Heart left ventricle (tissue), 16 donors: ENCODE measurements at places on chromosomes 16 and 17.

- no peak for DNase-seq
These were observed 5.1 kb upstream of the GNA13 start for GRCh38 chr17:65061646-65062045.

DNA sequence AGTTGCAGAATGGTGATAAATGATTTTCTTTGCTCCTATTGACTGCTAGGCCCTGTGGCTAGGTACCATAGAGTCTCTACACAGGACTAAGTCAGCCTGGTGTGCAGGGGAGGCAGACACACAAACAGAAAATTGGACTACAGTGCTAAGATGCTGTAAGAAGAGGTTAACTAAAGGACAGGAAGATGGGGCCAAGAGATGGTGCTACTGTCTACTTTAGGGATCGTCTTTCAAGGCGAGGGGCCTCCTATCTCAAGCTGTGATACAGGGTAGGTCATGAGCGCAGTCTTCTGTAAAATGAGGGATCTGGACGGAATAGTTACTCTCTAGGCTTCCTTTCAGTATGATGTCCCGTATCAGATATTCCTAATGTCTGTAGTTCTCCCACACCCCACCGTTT, 817 bp downstream of the NME1 start:
- DNase-seq: no peak

DNA sequence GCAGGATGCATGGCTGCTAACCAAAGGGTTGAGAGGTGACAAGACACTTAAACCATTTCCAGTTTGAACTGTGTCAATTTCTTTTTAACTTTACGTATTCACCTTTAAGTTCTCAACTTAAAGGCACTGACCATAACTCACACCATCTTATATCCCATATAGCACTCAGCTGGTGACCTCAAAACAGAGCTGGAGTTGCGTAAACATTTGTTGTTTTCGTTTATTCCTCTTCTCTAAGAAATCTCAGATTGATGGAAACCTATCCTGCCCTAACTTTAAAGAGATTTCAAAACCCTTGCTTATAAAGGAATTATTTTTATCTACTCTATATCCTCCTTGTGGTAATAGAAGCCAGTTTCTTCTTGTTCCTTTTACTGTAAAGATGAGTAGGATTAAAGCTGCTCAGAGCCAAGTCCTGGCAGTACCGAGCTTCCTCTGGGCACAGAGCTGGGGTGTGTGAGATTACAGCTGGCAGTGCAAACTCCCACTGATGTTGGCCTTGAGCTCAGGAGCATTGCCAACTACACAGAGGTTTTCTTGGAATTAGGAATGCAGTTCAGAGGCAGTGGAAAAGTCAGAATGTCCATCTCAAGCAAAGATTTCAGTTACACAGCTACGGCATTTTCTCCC, 1.3 kb downstream of the KCTD2 start:
- peak; percentile 59 for DNase-seq

DNA sequence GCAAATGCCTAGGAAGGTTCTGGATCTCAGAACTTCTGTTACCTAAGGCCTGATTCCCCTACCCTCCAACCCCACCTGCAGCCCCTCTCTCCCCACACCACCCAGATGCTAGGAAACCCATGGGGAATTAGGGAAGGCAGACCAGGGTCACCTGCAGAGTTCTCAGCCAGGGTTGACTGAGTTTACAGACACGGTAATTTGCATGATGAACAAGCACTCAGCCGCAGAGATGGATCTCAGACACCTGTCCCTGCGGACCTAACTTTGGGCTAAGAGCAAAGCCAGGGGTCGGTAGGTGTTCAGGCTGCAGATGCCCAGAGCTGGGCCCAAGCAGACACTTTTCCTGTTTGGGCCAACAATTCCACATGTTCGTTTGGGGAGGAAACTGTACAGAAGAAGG, 2.9 kb downstream of the ABI3 start:
- no peak for DNase-seq

DNA sequence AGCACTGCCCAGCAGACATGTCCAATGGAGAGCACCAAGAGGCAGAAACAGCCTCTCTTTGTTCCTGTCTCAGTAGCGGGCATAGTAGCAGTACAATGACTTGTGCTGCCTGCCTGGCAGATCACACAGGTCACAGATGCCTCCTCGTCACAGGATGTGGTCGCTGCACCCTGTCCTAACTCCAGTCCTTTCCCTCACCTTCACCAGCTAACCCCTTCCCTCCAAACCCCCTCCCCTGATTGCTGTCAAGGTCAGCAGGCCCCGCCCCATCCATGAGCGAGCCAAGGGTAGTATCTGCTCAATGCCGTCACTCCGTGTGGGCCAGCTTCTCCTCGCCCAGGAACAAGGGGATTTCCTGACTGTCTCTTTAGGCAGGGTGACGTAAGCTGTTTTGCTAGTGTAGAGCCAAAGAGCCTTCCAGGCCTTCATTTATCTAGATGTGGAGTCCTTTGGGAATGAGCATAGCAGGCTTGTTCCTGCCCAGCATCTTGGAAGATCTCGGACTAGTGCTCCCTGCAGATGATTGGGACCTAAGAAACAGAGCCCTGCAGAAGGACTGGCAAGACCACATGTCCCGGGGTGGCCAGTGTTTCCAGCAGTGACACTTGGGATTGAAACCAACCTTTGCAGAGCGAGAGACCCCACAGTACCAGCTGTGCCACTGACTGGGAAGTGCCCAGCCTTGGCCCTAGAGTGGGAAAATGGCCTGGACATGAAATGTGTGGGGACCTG, 75.9 kb upstream of the TNRC6C start:
- peak; percentile 77 for DNase-seq

DNA sequence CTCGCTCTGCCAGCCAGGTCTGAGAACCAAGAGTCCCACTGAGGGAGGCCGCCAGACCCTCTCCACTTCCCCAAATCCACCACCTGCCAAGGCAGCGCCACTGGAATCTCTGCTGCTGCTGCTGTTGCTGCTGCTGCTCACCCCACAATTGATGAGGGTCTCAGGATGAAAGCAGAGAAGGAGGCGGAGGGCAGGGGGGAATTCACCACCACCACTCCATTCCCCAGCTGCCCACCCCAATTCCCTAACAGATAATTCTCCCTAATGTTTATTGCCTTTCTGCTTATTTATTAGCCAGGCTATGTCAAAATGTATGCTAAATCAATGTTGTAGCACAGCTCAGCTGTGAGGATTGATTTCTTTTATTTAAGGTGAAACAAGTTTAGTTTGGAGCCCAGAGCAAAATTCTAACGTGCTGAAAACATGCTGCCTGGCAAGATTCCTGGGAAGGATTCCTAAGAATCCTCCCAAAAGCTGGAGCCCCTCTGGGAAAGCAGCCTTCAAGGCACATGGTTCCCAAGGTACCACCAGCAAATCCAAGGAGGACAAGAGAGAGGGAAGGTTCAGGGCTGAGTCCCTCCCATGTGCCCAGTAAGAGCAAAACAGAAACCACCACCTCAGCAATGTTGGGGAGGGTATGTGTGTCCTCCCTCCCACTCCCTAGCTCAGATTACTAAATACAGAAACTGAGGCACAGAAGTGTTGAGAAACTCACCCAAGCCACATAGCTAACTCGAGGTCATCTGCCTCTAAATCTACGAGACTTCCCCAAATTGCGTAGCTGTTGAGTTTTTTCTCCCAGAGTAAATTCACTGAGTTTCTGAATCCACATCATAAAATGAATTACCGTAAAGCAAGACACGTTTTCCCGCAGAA, 12.2 kb upstream of the CDH5 start:
- DNase-seq: no peak

DNA sequence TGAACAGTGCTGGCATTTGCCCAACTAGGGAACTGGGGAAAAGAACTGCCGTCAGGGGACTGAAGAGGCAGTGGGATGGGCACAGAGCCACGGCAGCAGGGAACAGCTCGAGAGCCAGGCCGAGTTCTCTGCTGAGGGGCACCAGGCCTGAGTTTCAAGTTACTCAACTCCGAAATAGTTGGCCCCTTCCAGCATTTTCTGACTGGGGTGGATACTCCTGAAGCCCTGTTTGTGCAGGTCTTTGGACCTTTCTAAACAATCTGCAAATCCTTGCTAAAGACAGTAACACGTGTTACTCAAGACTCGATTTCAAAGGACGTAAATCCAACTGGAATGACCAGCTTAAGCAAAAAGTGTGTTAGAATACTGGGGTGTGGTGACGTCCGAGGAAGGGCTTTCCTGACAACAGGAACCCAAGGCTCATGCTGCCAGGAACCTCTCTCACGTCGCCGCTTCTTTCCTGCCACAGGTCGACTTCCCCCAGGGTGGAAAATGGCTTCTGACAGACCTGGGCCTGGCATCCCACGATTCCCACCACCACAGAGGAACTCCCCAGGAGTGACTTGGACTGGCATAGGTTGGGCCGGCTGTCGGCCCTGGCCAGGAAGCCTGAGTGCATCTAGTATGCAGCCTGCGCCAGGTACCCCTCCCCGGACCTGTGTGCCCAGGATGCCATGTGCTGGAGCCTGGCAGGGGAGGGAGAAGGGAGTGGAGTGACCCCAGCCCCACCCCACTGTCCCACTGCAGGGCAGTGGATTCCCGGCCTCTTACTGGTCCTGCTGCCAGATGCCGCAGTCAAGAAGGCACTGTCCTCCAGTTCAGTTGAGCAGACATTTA, 71.9 kb downstream of the N4BP1 start:
- peak; percentile 65 for DNase-seq

- DNase-seq: peak; percentile 68
These were observed 8.2 kb upstream of the CIITA start for GRCh38 chr16:10868596-10869469.

DNA sequence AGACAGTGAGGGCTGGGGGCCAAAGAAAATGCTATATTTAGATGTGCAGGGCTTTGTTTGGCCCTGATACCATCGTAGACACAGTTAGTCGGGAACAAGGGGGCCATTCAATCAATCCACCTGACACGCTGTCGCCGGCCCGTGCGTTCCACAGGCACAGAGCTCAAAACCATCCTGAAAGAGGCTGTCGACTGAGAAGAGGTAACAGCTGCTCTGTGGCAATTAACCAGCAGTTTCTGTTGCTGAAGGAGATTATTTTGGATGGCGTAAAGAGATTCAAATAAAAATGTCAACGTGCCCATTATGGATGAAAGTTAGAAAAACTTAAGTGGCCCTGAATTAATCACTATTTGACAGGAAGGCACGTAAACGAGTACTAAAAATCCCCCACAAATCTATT, 276.2 kb upstream of the IRX5 start:
- DNase-seq: no peak

DNA sequence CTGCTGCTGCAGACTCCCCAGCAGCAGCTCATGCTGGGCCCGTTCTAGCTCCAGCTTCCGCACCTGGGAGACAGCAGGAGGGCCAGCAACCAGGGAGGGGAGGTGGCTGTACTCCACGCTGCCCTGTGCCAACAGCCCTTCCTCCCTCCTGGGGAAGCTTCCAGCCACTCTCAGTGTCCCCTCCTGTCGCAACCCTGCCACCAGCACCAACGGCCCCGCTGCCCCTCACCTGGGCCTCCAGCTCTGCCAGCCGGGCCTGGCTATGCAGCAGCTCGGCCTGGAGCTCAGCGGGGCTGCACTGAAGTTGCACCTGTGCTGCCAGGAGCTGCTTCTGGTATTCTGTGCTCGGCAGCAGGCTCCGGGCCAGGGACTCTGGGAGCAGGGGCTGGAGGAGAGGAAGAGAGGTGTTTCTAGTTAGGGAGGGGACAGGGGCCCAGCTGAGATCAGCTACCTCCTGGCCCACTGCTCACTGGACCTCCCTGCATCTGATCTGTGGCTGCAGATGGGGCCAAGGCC, 15.4 kb upstream of the MRPL38 start:
- no peak for DNase-seq

- peak; percentile 82 for DNase-seq
These were observed 655 bp downstream of the HIRIP3 start for GRCh38 chr16:29994600-29995323.

DNA sequence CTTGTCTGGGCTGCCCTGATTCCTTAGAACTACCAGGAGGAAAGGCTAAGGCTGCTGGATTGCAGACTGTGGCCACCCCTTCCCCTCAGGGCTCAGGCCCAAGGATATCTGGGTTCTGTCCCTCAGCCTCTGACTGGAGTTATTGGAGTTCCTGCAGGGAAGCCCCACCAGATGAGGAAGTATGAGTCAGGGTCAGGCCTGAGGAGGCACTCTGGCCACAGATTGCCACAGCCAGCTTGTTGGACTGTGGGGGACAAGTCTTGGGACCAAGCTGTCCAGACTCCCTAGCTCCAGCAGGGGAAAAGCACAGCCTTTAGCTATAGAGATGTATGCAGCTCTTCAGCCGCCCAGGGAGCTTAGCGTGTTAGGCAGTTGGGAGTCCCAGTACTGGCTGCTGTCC, 381.9 kb upstream of the TOM1L1 start:
- no peak for DNase-seq

GRCh38 chr17:34997355-34997862, 17.1 kb downstream of the LIG3 start:
- peak; percentile 58 for DNase-seq

DNA sequence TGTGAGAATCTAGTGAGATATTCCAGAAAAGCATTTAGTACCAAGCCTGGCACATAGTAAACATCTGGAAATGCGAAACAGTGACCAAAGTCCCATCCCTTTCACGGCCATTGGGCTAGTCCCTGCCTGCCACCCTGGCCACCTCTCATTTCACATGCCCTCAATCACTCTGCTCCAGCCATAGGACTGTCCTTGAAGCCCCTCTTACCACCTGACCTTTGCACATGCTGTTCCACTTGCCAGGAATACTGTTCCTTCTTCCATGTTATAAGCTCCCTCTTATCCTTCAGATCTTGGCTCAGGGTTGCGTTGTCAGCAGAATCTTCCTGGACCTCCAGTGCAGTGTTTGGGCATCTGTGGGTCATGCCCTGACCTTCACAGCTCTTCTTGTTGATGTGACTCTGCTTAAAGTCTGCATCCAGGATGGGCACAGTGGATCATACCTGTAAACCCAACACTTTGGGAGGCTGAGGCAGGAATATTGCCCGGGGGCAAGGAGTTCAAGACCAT, 2.1 kb downstream of the MYO15A start:
- no peak for DNase-seq

GRCh38 chr17:50884439-50885311, 18.5 kb upstream of the TOB1 start:
- DNase-seq: no peak

DNA sequence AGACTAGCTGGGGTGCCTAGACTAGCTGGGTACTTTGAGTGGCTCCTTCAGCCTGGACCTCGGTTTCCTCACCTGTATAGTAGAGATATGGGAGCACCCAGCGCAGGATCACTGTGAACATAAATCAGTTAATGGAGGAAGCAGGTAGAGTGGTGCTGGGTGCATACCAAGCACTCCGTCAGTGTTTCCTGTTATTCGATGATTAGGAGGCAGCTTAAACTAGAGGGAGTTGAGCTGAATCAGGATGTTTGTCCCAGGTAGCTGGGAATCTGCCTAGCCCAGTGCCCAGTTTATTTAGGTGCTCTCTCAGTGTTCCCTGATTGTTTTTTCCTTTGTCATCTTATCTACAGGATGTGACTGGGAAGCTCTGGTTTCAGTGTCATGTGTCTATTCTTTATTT, 8.4 kb upstream of the TMEM235 start:
- no peak for DNase-seq

GRCh38 chr16:29820271-29820701, at the start of gene MVP:
MVP (plus strand) TSS chr16:29820462; CDS start chr16:29830550, 10,088 bp downstream.
- DNase-seq: peak; percentile 83

- DNase-seq: peak; percentile 51
These were observed 15.6 kb upstream of the ZFPM1 start for GRCh38 chr16:88437367-88437964.
